CD4-positive, alpha-beta T cell (primary cell): ENCODE measurements at places on chromosomes 2 and 18.

DNA sequence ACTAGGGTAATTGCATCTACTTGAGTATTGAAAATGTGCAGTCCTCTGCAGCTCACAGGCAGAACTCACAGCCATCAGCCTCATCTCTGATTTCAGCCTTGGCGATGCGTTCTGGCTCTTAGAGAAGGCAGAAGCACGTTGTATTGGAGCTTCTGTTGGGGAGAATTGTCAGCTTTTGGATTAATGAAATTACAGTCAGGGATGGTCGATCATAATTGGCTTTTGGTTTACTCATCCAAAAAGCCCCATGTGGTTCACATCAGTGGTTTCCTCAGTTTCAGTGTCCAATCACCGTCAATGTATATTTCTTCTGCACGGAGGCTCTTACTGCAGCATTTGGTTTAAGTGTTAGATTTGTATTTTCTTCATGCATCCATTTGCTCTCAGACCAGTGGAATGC, 218.5 kb upstream of the SOX11 start:
- no peak for DNase-seq

DNA sequence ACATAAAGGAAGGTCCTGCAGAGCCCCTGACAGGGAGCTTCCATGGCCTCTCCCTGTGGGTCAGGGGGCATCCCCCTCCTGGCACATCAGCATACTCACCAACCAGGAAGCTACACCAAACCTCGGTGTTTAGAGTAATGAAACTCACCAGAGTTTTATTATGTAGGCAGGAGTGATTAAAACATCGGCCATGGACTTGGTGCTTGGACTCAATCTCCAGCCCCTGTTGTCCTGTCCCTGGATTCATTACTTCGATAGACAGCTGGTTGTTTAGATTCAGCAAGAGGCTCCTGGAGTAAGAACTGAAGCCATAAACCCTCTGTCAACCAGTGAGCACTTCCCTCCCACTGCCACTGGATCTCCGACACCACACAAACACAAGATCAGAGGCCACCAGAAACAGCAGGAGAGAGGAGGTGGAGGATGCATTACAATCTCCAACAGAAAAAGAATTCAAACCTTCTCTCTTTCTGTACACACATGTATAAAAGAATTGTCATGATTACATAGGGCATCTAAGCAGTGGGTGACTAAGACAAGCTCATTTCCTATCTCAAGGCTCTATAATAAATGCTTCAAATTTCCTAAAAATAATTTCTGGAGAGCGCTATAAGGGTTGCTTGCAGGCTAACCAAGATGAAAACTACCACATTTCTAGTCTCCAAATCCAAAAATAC, 27.2 kb downstream of the TBC1D8 start:
- DNase-seq, result no peak

DNA sequence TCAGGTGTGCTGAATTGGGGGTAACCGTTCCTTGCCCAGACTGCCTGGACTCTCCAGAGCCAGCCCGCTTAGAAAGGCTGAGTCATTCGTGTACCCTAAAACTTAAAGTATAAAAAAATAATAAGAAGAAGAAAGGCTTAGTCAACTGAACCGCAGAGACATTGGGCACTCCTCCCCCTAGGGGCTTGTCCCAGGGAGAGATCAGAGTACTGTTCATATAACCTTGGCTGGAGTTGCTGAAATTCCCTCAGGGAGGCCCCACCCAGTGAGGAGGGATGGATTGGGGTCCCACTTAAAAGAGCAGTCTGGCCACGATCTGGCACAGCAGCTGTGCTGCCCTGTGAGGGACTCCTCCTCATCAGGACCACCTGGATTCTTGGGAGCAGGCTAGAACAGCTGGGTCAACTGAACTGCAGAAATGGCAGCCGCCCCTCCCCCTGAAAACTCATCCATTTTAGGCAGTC, 37.2 kb downstream of the ANKRD12 start:
- DNase-seq, result no peak

GRCh38 chr2:58466804-58467203, 225.7 kb upstream of the FANCL start:
- DNase-seq, result no peak

GRCh38 chr2:228827056-228827700, 443.9 kb downstream of the PID1 start:
- no peak for DNase-seq

DNA sequence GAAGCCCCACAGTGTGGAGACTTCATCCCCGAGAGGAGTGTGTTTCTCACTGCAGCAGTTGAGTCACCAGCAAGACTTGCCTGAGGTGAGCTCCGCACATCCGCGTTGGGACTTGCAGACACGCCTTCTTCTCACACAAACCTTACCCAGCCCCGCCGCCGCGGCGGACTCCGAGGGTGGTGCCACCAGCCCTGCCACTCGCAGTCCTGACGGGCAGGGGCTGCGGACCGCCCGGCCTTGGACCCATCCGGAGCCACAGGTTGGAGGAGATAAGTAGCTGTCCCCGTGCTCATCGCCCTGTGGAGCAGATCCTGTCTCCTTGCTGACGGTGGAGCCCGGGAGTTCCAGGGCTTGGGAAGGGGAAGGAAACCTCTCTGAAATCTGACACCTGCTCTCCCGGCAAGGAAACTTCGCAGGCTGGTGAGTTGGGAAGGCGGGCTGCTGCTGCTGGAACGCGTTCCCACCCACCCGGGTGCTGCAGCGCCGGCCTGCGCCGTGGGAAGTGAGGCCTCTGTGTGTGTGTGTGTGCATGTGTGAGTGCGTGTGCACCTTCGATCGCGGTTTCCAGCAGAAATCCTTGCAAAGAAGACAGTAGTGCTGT, at the start of gene RAB27B:
TSS of gene RAB27B (plus strand) at position 197 of the 601 bp plus-strand sequence. CDS start 49,109 bp downstream, outside the sequence.
- peak; percentile 41 for DNase-seq

- no peak for DNase-seq
These were observed 841.8 kb downstream of the SLC4A3 start for GRCh38 chr2:220469201-220469600.

DNA sequence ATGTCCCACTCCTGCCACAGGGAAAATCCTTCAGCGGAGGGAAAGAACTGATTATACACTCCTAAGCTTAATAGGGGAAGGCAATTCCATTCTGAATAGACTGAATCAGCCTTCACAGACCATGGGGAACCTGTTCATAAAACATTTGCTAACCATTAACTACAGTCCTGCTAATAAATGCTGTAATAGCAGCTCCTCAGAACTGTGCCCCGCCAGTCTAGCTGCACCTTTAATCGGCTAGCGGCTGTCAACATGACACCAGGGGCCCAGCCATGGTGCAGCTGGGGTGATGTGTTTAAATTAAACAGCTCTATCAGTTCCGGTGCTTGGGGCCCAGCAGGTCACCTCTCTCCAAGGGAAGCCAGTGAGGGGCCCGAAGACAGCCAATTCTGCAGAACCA, 77.8 kb downstream of the GALNT14 start:
- DNase-seq, result no peak
